Activated T-cell treated with anti-CD3 and anti-CD28 coated beads, Interleukin-2, amount 50 U/mL, for 72 hours (primary cell): ENCODE measurements at places on chromosomes 4 and X. TPM values are rescaled to one million over a fixed set of nuclear protein-coding genes. Genes with fewer than 3 reads are reported as not detected.

DNA sequence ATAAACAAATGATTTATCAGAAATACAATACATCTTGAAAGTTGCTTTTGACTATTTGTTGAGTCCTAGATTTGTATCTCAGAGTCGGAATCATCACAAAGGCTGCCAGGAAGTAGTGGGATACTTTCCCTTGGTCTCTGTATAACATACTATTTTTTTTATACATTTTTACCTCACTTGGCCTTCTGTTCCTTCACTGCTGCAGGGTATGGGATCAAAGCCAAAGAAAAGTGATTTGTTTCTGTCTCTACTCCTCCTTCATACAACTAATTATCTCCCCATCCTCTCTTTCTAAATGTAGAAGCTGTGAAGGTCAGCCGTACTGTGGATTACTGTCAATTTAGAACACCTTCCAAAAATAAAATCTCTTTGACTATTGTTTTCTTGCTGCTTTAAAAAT, 24.9 kb downstream of the PALLD start:
- no peak overlapping the region for H3K4me3 ChIP-seq
- no peak for DNase-seq
- no peaks in the 10 kb centered on the region for H3K36me3 ChIP-seq
- no peaks in the 10 kb centered on the region for H3K27me3 ChIP-seq

DNA sequence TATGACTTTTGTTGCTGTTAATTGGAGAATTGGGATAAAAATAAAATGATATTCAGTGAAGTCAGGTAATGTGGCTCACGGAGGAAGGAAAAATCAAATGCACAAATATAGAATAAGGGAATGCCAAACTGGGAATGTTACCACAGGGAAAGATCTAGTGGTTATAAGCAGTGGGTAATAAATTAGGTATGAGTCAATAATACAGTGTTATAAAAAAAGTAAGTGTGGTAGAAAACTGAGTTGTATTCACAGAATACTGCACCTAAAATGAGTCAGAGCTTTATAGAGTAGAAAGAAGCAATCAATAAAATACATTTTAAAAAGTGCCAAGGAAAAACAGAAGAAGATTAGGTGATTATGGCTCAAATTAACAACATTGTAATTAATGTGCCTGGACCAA, 34.5 kb downstream of the INTS12 start:
- no peaks in the 10 kb centered on the region for H3K4me1 ChIP-seq
- no peaks in the 10 kb centered on the region for H3K27me3 ChIP-seq
- no peak overlapping the region for H3K27ac ChIP-seq
- no peaks in the 10 kb centered on the region for H3K36me3 ChIP-seq
- DNase-seq = no peak

GRCh38 chrX:7316887-7317286, 168.9 kb upstream of the PUDP start:
- DNase-seq = no peak
- H3K36me3 ChIP-seq = no peaks in the 10 kb centered on the region
- H3K4me3 ChIP-seq = no peak overlapping the region
- no peaks in the 10 kb centered on the region for H3K4me1 ChIP-seq

GCNA gene
- 8.4 TPM for total RNA-seq

- peaks cover 65% of the 10 kb centered on the region for H3K4me1 ChIP-seq
- H3K36me3 ChIP-seq = peaks cover 3% of the 10 kb centered on the region
- H3K27me3 ChIP-seq = peaks cover 55% of the 10 kb centered on the region
- peak overlapping the region; percentile 90 for H3K27ac ChIP-seq
- H3K4me3 ChIP-seq = peak overlapping the region; percentile 16
Observed at GRCh38 chrX:13028871-13029636, 15.4 kb downstream of the FAM9C start.

DNA sequence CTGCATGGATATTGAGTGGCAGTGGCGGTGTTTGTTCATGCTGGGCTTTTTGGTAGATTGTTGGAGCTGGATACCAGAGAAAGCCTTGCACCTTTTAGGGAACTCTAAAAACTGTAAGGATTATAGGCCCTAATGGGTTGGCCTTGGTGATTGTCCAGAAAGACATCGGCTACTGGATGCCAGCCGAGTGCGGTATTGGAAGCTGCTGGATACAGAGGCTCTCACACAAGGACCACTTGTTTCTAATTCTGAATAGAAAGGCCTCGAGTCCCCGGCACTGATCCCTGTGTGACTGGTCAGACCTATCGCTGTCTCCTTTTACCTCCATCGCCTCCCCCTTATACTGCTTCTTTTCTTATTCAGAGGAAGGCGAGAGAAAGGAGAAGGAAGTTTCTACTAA, 27.3 kb upstream of the SCOC start:
- no peaks in the 10 kb centered on the region for H3K36me3 ChIP-seq
- no peak overlapping the region for H3K27ac ChIP-seq
- peaks cover 4% of the 10 kb centered on the region for H3K4me1 ChIP-seq
- H3K27me3 ChIP-seq = peaks cover 28% of the 10 kb centered on the region
- no peak for DNase-seq
- no peak overlapping the region for H3K4me3 ChIP-seq

LIAS gene
- total RNA-seq = 39.5 TPM

GRCh38 chr4:1927675-1928074, 56.5 kb downstream of the NSD2 start:
- H3K36me3 ChIP-seq = peaks cover 27% of the 10 kb centered on the region
- H3K27me3 ChIP-seq = no peaks in the 10 kb centered on the region
- peaks cover 7% of the 10 kb centered on the region for H3K4me1 ChIP-seq
- no peak overlapping the region for H3K4me3 ChIP-seq
- DNase-seq = no peak
- no peak overlapping the region for H3K27ac ChIP-seq

SERTM2 gene
- total RNA-seq = not detected

MAGEE1 gene
- total RNA-seq = 3.3 TPM

GRCh38 chr4:142272452-142272851, 573.6 kb downstream of the INPP4B start:
- no peaks in the 10 kb centered on the region for H3K27me3 ChIP-seq
- H3K4me1 ChIP-seq = peaks cover 67% of the 10 kb centered on the region
- no peak overlapping the region for H3K4me3 ChIP-seq
- no peak for DNase-seq

DNA sequence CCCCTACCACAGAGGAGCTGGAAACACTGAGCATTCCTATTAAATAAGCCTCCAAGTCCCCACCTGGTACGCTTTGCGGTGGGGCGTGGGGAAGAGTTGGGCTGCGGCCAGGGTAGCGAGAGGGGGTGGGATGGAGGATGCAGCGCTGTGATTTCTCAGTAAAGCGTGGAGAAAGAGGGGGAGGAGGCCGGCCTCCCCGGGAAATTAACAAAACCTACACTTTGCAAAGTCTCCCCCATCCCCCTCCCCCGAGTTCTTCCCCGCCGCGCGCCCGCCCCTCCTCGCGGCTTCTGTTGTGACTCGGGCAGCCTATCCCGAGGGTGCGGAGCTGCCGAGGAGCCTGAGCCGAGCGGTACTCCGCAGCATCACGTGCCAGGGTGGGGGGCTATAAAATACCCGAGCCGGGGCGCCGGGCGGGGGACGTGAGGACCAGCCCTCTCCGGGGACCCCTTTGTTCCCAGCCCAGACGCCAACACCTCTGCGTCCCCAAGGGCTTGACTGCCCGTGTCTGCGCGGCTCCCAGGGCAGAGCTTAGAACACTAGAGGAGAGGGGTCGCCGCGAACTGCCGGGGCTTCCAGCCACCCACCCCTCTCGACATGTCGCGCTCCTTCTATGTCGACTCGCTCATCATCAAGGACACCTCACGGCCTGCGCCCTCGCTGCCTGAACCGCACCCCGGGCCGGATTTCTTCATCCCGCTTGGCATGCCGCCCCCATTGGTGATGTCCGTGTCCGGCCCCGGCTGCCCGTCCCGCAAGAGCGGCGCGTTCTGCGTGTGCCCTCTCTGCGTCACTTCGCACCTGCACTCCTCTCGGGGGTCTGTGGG, at the start of gene GSX2:
Gene GSX2 (plus strand): TSS at position 416 of the 827 bp plus-strand sequence. CDS start 182 bp downstream, at position 598.
- H3K4me3 ChIP-seq = peak within 1 kb of the TSS; percentile 81
- no peaks in the 10 kb centered on the region for H3K36me3 ChIP-seq
- H3K27ac ChIP-seq = no peak within 1 kb of the TSS
- peaks cover 48% of the 10 kb centered on the region for H3K4me1 ChIP-seq

TMSB15A gene
- 0.62 TPM for total RNA-seq

DNA sequence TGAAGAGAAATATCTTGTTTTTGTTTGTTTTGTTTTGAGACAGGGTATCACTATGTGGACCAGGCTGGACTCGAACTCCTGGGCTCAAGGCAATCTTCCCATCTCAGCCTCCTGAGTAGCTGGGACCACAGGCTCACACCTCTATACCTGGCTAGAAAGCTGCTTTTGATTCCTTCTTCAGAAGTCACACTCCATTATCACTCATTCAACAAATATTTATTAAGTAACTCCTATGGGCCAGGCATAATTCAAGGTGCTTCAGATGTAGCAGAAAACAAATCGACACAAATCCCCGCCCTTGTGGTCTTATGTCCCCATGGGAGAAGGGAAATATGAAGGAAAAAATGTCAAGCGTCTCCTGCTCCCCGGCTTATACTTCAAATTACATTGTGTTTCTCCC, 72.6 kb upstream of the DHX15 start:
- peaks cover 11% of the 10 kb centered on the region for H3K27me3 ChIP-seq
- H3K4me1 ChIP-seq = no peaks in the 10 kb centered on the region
- DNase-seq = no peak

DNA sequence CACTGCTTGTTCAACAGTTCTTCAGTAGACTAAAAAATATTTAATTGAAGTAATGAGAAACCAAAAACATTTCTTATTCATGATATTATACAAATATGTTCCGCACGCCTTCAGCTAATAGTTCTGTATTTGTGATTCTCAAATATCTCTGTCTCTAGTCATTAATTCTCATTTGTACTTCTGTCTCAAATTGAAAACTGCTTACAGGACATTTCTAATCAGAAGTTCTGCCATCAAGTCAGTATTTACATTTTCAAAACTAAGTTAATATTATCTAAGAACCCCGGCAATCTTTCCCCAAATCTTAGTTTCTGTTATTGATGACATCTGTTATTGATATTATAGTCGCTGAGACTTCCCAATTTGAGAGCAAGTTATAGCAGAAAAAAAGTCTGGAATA, 78.6 kb upstream of the PGRMC2 start:
- no peak overlapping the region for H3K4me3 ChIP-seq
- H3K4me1 ChIP-seq = no peaks in the 10 kb centered on the region
- no peak overlapping the region for H3K27ac ChIP-seq
- H3K36me3 ChIP-seq = no peaks in the 10 kb centered on the region
- no peak for DNase-seq

GRCh38 chrX:41490446-41490845, 43.3 kb downstream of the NYX start:
- H3K36me3 ChIP-seq = no peaks in the 10 kb centered on the region
- H3K27me3 ChIP-seq = peaks cover 32% of the 10 kb centered on the region
- no peak for DNase-seq
- H3K4me3 ChIP-seq = no peak overlapping the region
- no peaks in the 10 kb centered on the region for H3K4me1 ChIP-seq
- no peak overlapping the region for H3K27ac ChIP-seq

ETNPPL gene
- not detected for total RNA-seq

C4orf36 gene
- not detected for total RNA-seq

DNA sequence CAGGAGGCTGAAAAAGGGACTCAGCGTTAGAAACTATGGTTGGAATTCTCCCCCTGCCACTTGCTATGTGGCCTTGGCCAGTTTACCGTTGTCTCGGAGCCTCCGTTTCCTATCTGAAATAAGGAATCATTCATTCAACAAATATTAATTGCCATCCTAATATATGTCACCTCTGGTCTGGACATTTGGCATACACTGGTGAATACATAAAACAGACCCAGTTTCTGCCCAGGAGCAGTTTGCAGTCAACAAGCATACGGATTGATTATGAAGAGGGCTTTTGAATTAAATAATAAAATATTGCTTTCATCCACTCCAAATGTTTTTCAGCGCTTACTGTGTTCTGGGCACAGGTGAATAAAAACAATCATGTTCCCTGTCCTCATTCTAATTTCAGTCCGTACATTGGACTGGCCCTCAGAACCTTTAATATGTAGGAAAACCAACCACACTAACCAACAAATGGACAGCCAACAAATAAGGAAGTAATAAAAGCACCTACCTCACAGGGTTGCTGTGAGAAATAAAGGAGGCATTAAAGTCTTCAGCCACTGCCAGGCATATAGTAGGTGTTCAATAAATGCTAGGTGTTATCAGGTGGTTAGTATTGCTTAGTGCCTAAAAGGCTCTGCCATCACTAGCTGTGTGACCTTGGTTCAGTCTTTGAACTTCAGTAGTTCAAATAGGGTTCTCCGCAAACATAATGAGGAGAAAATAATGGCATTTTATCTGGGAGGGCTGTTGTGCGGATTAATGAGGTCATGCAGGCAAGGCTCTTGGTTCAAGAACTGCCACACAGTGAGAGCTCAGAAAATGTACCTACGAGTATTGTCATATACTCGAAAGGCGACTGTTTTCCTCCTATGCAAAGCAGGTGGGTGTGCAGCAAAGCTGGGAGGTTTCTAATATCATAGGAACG, 7.3 kb upstream of the GSX2 start:
- peaks cover 38% of the 10 kb centered on the region for H3K4me1 ChIP-seq
- DNase-seq = no peak
- peak overlapping the region; percentile 91 for H3K4me3 ChIP-seq
- H3K27ac ChIP-seq = no peak overlapping the region

- peaks cover 18% of the 10 kb centered on the region for H3K4me1 ChIP-seq
- no peaks in the 10 kb centered on the region for H3K27me3 ChIP-seq
- no peak overlapping the region for H3K4me3 ChIP-seq
- no peak overlapping the region for H3K27ac ChIP-seq
Observed at GRCh38 chrX:11100281-11101035, 10.7 kb upstream of the HCCS start.

DNA sequence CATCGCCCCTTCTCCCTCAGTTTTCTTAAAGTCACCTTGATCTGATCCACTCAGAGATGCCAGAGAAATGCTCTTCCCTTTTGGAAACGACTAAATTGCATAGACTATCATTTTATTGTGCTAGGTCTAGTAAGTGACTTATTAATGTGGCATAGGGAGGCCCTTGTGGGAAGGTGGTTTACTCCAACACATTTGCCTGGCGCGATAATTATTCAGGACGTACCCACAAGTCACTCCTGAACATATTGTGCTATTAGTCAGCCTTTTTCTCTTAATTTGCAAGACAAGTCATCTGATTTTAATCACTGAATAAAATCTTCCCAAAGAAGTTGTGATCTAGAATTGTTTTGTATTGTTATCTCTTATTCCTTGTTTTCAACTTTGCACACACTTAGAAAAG, 7.6 kb downstream of the ENPEP start:
- no peaks in the 10 kb centered on the region for H3K36me3 ChIP-seq
- no peak overlapping the region for H3K27ac ChIP-seq
- no peak overlapping the region for H3K4me3 ChIP-seq
- no peak for DNase-seq
- peaks cover 24% of the 10 kb centered on the region for H3K27me3 ChIP-seq

DNA sequence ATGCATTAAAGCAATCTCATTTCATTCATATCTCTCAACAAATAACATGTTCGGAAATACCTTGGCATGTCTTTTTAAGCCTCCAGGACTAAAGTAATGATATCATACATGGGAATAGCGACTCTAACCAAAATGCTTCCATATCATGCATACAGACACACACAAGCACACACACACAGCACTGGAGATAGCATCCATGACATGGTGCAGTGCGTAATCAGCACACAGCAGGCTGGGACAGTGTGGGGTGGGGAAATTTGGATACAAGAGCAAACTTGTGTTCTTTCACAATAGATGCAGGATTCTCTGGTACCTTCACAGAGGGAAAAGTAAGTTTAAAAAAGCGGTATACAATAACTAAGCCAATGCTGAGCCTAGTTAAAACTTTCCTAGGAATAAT, 132.3 kb upstream of the HPGD start:
- H3K27ac ChIP-seq = no peak overlapping the region
- no peak overlapping the region for H3K4me3 ChIP-seq
- H3K4me1 ChIP-seq = no peaks in the 10 kb centered on the region
- H3K36me3 ChIP-seq = no peaks in the 10 kb centered on the region
- peaks cover 15% of the 10 kb centered on the region for H3K27me3 ChIP-seq

GRCh38 chr4:125101719-125102118, 213.0 kb upstream of the FAT4 start:
- H3K27ac ChIP-seq = no peak overlapping the region
- H3K4me1 ChIP-seq = no peaks in the 10 kb centered on the region
- H3K27me3 ChIP-seq = no peaks in the 10 kb centered on the region
- no peak for DNase-seq
- no peak overlapping the region for H3K4me3 ChIP-seq
